CD4-positive, alpha-beta memory T cell (primary cell): ENCODE measurements at places on chromosomes 2 and 18.

- DNase-seq, result no peak
These were observed 44.7 kb downstream of the MC4R start for GRCh38 chr18:60327880-60328279.

DNA sequence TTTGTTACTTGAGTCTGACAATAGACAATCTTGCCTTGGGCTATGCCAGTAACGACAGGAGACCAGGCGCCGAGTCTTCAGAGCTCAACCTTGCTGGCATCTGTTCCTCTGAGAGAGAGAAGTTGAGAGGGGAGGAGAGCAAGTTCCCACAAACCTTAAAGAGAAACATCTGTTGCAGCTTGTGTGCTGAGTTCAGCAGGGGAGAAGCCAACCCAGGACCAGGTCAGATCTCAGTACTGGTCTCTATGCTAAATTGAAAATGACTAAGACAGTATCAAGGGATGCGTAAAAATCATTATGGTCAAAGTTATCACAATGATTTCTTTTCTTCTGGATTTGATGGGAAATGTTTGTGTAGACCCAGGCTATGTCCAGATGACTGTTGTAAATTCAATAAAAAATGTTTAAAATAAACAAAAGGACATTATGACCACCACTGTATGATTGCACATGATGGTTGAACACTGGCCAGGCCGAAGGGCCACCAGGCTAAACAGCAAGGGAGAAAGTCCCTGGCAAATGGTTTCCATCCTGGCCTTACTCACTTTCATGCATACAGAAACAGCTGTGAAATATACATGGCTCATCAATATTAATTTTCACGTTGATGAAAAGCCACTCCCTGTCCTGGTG, 100.3 kb upstream of the PMAIP1 start:
- DNase-seq, result no peak

GRCh38 chr2:120176526-120176925, 46.7 kb downstream of the TMEM185B start:
- no peak for DNase-seq

GRCh38 chr2:27082773-27083409, 3.7 kb upstream of the KHK start:
- no peak for DNase-seq

- no peak for DNase-seq
These were observed 53.8 kb downstream of the USP34 start for GRCh38 chr2:61416871-61417645.
